ENCODE measurements at places on chromosomes 1 and 21. TPM values are rescaled to one million over a fixed set of nuclear protein-coding genes. Genes with fewer than 3 reads are reported as not detected.

Gene PGLYRP4
- not detected for total RNA-seq

Gene KCNAB2
- total RNA-seq, result 387 TPM

Gene UCK2
- total RNA-seq, result 20.5 TPM

- DNase-seq, result no peak
Measured at GRCh38 chr1:90417126-90417525, 300.0 kb downstream of the BARHL2 start.

DNA sequence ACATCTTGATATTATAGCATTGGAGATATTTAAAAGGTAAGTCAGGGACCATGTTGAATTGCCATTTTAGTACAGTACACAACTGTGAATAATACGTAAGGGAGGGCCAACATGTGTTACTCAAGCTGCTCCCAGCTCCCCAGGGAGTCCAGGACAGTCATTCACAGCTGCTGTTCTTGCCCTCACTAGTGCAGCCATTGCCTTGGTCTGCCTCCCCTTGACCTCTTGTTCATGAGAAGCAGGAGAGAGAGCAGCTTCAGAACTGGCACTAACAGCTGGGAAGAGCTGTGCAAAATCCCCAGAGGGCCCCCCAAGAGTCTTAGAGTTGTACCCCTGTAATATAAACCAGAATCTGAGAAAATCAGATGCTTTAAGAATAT lies 16.4 kb downstream of the TCEANC2 start:
- no peak for DNase-seq

DNA sequence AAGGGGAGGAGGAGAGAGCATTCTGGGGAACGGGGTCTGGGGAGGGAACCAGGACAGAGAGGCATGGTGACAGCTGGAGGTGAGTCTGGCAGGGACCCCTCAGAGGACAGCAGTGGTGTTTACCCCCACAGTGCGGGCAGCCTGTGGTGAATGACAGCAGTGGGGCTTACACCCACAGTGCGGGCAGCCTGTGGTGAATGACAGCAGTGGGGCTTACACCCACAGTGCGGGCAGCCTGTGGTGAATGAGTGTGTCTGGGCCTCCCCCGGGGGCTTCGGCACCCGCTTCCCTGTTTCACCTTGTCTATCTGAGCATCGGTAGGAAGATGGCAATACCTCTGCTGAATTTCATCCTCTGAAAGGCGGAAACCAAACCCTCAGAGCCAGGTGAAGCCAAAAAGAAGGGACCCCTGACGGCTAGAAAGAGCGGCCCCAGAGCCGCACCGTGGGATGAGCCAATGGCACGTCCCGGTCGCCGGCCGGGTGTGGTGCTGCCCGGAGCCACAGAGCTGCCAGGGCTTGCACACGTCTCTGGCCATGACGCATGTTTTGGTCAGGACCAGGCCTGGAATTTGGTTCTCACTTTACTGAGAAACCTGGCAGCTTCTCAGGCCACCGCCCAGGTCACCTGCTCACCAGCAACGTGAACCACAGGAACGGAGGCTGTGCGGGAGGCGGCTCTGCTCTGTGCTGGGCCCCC lies 54.1 kb downstream of the SIK1 start:
- no peak for DNase-seq

DNA sequence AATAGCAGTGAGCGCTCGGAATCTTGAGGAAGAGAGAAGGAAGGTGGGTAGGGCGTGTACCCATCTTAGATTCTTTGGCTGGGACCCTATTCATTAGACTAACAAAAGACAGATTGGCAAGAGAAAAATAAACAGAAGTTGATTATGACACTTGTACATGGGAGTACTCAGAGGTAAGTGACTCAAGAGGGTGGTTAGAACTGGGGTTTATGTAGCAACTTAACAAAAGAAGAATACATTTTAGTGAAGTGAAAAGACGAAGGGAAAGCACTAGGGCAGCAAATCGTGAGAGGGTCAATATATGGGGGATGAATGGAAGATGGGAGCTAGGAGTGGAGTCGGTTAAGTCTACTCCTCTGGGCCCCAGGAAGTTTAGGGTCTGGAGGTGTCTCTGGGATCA lies 25.8 kb upstream of the RCC2 start:
- DNase-seq, result no peak

DNA sequence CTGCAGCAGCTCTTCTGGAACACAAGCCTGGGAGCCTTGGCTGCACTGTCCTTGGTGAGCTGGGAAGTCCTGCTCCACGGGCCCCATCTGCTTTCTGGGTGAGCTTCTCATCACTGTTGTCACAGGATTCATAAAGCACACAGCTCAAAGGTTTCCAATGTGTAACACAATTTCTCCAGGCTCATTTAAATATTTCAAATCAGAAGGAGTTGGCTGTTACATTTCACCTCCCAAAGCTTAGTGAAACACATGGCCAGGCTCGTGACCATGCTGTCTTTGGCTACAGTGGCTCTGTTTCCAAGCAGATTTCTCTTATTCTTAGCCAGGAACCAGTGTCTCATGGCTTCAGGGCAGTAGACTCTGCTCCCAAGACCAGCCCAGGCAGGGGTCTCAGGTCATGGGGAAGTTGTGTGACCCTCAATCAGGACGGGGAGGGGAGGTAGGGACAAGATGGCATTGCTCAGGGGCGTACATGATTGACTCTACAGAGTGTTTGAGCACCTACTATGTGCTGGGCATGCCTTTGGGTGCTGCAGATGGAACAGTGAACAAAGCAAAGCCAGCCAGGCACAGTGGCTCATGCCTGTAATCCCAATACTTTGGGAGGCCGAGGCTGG lies 353.0 kb downstream of the NPHP4 start:
- no peak for DNase-seq

DNA sequence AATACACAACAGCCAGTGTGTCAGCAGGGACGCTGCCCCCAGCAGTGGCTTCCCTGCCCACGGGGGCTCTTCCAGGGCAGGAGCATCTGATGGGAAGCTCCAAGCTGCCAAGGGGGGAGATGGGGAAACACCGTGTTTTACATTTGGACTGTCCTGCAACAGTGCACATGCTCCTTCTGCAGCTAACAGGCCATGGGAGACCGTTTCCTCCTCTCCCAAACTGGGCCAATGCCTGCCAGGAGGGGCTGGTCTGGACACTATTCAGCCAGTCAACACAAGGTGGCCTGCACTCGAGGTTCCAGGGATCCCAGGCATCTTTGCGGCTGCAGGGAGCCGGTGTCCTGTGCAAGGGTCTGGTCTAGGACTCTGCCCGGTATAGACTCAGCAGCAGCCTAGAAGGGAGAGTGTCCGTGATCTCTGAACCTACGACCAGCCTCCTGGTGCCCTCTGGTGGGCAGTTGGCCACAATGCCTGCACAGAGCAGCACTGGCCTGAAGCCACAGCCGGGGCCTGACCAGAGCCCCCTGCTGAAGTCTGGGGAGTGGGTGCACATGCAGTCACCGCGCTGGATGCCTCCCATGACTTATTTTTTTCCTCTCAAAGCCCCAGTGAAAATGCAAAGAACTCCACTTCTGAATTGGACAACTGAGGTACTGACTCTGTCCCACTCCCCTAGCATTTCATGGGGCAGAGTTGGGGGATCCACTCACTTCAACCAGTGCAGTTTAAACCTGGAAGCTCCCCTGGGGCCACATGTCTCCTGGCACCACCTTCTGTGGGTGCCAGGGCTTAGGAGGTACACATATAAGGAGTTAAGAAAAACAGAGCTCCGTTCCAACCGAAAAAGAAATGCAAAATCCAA lies 33.3 kb downstream of the RCC2 start:
- peak; percentile 59 for DNase-seq

DNA sequence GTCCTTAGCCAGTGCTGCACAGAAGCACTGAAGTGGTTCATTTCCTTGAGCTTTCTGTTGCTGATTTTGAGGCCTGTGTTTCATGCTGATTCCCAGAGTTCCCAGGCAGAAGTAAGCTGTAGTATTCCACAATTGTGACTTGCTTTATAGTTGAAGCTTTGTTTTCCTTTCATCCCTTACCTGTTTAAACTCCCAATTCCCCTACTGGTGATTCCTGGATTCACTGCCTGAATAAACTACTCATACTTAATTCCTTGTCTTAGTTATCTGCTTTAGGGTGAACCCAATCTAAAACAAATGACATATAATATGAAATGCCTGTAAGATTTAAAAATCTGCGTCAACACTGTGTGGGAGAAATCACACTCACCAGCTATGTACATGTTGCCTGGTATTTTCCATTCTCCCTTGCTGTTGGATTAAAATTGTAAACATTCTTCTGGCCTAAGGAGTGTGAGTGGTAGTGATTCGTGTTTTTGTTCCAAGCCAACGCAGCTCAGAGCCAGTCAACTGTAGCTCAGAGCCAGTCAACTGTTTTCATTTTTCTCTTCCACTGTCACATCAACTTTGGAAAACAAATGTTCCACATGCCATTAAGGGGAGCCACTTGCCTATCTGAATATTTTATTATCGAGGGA lies 879.4 kb downstream of the MRPL39 start:
- no peak for DNase-seq

- DNase-seq, result no peak
Measured at GRCh38 chr1:56033321-56034037, 545.9 kb downstream of the PLPP3 start.

DNA sequence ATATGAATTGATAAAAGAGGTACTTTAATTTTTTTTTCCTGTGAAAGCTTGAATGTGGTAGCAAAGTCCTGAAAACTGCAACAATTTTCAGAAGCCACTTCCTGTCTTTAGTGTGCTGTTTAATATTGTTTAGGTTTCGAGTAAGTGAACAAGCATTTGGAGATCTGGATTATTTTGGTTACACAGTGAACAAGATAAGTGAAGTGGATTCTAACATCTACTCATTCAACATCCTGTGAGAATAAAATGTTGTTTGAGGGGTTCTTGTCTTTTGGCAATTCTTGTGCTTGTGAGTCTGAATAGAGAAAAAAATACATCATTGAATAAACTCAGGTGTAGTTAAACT lies 35.2 kb upstream of the PLA2G4A start:
- DNase-seq, result no peak

GRCh38 chr1:94670273-94670672 lies 128.7 kb upstream of the F3 start:
- DNase-seq, result no peak

GRCh38 chr1:70264839-70265238 lies 43.7 kb downstream of the SRSF11 start:
- no peak for DNase-seq

Gene LCE2B
- not detected for total RNA-seq

GRCh38 chr1:235990330-235990795 lies 74.5 kb downstream of the NID1 start:
- DNase-seq, result no peak

Gene FALEC
- total RNA-seq, result not detected

- DNase-seq, result peak; percentile 79
Measured at GRCh38 chr1:45018599-45019230, 6.7 kb downstream of the UROD start.

Gene PLA2G4A
- total RNA-seq, result 0.45 TPM

DNA sequence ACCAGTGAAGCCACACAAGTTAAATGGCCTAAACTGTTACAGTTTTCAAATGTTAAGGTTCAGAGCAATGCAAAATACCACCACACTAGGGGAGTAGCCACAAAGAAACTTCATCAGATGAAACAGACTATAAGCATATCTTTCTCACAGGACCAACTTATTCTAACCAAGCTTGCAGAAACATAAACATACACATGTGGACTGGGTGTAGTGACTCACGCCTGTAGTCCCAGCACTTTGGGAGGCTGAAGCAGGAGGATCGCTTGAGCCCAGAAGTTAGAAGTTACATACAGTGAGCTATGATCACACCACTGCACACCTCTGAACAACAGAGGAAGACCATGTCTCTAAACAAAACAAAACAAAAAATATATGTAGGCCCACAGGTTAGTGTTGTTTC lies 17.3 kb downstream of the WDR47 start:
- no peak for DNase-seq

Gene ZSCAN20
- 1.0 TPM for total RNA-seq

DNA sequence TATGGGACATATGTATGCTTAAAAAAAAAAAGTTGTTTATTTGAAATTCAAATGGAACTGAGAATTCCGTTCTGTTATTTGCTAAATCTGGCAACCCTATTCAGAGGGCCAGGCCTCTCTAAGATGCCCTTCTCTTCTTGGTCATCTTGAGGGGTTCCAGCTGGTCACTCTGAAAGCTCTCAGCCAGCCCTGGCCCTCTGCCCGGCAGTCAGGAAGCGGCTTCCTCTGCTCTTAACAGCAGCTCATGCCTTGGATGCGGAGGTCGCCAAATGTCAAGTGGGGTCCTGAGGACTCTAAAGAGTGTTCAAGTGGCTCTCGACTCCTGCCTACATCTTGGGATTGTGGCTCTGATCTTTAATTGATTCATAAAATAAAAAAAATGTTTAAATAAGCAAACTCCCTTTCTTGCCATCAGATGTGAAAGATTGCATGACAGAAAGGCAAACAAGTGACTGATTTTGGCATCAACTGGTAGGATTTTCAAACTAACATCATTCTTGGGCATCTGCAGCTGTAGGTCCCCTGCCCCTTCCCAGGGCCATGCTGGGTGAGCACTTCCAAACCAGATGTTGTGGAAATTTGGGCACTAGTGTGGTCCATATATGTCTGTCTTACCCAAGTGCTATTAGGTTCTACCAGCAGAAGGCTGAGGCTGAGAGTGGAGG lies 130.8 kb downstream of the PRDM2 start:
- no peak for DNase-seq

Gene CAMSAP2
- 0.50 TPM for total RNA-seq

Gene S100A7
- not detected for total RNA-seq

GRCh38 chr1:117671781-117672501 lies 66.1 kb downstream of the TENT5C start:
- DNase-seq, result no peak

Measured in natural killer cell (primary cell).